ENCODE measurements at places on chromosomes 4 and X.

GRCh38 chrX:14630733-14631132, 101.4 kb downstream of the GLRA2 start:
- no peak for DNase-seq

- peak; percentile 21 for DNase-seq
Observed at GRCh38 chrX:12955882-12956703, 18.8 kb upstream of the TMSB4X start.

DNA sequence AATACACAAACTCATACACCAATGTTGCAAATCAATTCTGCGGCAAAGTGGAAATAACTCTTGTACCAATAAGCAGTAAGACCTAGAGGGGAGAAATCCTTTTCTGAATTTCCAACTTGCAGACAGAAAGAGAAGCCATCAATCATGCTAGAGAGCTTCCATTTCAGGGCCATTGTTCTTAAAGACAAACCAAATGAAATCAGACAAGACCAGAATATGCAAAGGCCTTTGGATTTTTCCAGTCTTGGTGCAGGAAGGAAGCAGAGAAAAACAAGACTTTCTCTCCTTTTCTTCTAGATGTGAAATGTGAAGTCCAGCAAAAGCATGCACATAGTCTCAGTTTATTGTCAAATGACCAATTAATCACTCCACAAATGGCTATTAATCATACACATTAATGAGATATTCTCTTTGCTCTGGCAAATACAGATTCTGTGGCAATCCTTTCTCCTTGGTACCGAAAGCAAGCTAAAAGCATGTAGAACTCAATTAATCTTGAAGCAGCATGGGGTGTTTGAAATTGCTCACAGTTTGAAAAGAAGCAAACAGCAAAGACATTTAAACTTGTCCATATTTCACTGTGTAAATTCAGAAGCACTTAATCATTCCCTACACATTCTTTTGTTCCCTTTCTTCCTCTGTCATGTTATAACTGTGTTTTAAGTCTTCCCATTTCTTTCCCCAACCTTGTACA, 466.1 kb downstream of the GPAT3 start:
- DNase-seq = no peak

DNA sequence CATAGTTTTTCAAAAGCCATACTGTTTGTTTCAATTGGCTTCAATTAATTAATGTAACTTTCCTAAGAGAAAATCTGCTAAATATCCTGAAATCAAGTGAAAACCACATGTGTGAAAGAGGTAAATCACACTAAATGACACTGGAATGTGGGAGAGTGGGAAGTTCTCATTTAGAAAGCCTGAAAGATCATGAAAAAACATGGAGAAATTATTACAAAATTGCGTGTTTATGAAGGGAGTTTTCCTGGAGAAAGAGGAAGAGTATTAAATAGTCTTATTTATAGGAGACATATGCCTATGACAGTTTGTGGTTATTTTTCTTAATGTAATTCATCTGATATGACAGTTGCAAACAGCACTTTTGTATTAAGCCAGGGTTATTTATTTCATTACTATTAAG, 183.7 kb downstream of the DKK2 start:
- no peak for DNase-seq

DNA sequence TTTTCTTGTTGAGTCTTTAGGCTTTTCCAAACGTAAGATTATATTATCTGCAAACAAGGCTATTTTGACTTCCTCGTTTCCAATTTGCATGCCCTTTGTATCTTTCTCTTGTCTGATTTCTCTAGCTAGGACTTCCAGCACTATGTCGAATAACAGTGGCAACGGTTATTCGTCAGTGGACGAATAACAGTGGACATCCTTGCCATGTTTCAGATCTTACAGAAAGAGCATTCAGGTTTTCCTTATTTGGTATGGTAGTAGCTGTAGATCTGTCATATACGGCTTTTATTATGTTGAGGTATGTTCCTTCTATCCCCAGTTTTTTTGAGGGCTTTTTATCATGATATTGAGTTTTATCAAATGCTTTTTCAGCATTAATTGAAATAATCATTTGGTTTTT, 634.6 kb upstream of the ADGRL3 start:
- DNase-seq = no peak

GRCh38 chrX:149040873-149041535, 464.1 kb downstream of the IDS start:
- no peak for DNase-seq

- no peak for DNase-seq
Observed at GRCh38 chr4:22637306-22637705, 55.4 kb upstream of the GBA3 start.

DNA sequence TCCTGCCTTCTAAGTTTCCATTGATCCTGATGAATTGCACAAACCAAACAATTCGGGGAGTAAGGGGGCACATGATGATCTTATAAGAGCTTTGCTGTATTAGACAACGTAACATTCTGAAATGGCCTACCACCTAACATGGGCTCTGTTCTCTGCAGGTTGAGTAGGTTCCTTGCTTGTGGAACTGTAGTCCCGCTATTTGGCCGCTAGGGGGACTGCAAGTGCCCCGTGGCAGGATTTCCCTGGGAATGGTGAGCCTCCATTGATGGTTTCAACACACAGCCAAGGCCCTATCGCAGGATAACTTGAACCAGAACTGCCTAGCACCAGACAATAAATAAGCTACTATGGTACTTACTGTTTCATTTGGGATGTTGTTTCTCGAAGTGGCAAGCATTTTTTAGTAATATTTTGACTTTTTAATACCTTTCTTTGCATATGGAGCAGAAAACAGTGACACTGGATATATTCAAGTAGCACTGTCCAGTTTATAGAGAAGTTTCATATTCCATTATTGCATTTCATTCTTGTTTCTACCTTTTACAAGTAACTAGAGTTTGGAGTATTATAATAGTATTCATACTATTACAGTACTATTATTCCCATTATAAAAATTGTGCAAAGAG, 11.9 kb downstream of the AR start:
- no peak for DNase-seq

GRCh38 chrX:133992882-133993281, 7.5 kb upstream of the GPC3 start:
- peak; percentile 9 for DNase-seq

GRCh38 chrX:30253257-30253656, 6.3 kb downstream of the MAGEB1 start:
- DNase-seq = no peak

DNA sequence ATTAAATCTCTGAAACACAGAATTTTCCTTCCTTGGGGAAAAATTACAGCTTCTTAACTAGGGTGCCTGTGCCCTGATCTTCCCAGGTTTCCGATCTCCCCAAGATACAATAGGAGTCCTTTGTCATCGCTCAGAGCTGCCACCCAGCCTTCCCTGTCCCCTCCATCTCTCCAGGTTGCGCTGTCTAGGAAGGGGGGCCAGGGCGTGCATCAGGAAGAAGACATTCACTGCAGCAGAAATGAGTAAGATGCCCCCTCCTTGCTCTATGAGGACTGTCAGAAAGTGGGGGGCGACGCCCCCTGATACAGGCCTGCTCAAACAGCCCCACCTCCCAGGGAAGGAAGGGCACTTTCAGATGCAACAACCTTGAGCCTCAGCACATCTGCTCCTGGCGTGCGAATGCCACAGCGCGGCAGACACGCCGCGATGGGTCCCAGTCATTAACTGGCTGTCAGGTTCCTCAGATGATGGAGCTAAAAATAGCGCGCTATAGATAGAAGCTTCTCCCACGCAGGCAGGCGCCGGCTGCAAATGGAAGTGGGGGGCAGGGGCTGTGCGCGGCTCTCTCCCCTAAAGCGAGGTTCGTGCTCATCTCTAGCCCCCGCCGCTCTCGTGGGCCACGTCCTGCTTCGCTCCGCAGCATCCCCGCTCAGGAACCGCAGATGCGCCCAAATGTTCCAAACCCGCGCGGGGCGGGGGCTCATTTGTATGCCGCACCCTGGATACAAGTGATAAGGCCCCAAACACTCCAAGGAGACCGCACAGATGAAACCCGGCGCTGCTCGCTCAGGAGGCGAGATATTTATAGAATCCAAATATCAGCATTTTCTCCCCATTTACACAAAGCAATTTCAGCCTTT, 57.6 kb upstream of the LGI2 start:
- DNase-seq = no peak

DNA sequence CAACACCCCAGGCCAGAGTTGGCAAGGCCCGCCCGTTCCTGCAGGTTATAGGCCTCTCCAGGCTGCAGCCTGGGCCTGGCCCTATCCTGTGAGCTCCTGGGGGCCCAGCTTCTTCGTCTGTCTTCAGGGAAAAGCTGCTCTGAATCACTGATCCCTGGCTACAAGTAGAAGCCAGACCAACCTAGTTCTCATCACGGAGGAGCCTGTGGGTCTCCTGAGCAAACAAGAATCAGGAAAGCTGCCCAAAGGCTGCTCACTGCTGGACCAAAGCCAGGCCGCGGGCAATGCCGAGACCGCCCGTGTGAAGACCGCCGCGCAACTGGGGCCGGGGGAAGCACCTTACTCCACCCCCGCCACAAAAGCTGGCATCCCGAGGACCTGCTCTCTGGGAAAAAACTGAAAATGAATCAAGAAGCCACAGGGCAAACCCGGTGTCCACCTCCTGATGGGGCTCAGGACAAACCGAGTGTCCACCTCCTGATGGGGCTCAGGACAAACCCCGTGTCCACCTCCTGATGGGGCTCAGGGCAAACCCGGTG, 12.8 kb downstream of the CTBP1 start:
- DNase-seq = no peak

DNA sequence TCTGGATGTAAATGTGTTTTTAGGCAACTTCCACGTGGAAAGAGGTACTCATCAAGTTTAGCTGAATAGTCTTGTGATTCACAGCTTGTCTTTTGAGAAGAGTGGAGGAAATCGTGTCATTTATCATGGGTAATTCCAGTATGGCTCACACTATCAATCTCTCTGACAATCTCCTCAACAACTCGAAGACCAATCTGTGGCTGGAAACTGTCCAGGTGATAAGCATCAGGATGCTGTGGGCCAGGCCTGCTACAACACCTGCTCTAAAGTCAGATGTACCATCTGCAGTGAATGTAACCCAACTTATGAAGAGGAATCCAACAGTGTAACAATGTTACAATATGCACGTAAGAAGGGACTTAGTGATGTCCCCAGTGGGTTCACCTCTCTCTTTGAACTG, 132.1 kb upstream of the GK2 start:
- no peak for DNase-seq

- no peak for DNase-seq
Observed at GRCh38 chr4:22500128-22500611, 15.7 kb downstream of the ADGRA3 start.

GRCh38 chr4:174408841-174409552, 113.3 kb downstream of the HPGD start:
- DNase-seq = no peak

DNA sequence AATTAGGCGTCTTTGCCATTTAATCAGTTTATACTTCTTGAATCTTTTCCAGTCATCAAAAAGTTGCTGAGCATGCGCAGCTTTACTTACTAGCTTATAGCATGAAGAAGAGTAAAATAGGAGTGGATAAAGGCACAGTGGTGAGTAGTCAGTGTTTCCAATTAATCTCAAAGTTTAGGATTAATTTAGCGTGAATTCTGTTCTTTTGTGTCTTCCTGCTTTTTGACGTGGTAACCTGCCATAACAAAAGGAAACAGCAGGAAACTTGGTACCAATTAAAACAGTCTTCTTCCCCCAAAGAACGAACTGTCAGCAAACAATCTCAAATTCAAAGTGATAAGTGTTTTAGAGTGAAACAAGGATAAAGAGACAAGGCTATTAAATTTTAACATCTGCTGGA, 61.9 kb downstream of the TET2 start:
- DNase-seq = no peak

- DNase-seq = no peak
Observed at GRCh38 chr4:125789023-125789422, 474.3 kb downstream of the FAT4 start.

- DNase-seq = no peak
Observed at GRCh38 chr4:47913861-47914219, 543 bp downstream of the NFXL1 start.

GRCh38 chr4:88735564-88735963, 37.9 kb upstream of the NAP1L5 start:
- no peak for DNase-seq

GRCh38 chr4:166662266-166662843, 571.9 kb downstream of the SPOCK3 start:
- DNase-seq = no peak

GRCh38 chr4:129900430-129900953, 804.5 kb downstream of the C4orf33 start:
- DNase-seq = no peak

DNA sequence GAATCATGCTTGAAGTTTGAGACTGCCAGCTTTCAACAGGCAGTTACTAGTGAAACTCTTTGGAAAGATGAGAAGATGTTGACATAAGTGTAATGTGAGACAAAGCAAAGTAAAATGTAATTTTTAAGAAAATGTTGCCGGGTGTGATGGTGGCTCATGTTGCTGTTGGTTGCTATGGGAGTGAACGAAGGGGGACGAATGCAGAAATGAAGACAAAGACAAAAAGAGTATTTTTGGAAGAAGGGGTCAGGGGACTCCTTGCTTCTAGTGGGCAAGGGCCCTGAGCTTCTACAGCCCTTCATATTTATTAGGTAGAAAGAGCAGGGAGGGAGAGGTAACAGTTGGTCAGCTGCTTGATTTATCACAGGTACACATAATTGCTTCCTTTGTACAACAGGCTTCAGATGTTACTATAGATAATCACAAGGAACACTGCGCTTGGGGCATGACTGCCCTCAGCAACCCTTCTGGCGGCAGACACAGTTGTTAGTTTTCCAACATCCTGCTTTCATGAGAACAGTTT, 11.9 kb upstream of the UGDH start:
- DNase-seq = peak; percentile 34

GRCh38 chrX:41923211-41923977, at the start of gene CASK:
Gene CASK, minus strand, starts transcription at chrX:41923554. Its CDS starts 566 bp downstream, at chrX:41922988.
- peak; percentile 68 for DNase-seq

GRCh38 chr4:160299608-160300007, 1196.7 kb downstream of the RAPGEF2 start:
- DNase-seq = no peak

GRCh38 chr4:59535541-59535940, 1664.6 kb upstream of the ADGRL3 start:
- no peak for DNase-seq

DNA sequence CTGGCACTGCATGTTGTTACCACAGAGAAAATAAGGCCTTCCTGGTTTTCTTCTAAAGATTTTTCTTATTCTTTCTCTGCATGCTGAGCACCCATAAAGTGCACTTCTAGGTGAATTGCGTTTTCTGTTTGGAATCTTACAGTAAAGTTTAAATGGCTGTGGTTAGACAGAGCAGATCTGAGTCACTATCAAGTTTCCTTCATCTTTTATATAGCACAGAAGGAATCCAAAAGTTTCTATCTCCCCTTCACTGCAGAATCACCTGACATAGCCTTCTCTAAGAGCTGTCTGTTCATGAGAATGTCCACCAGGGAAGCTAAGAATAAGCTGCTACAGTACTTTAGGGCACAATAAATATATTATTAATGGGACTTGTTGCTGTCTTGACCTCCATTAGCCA, 455.5 kb upstream of the FAM241A start:
- no peak for DNase-seq

- DNase-seq = no peak
Observed at GRCh38 chr4:14918336-14918735, 83.9 kb upstream of the CPEB2 start.

Data from kidney glomerular epithelial cell (primary cell).